ENCODE measurements at places on chromosomes 1 and 21.

- H3K36me3 ChIP-seq, result peaks cover 6% of the 10 kb centered on the region
- peaks cover 32% of the 10 kb centered on the region for H3K4me1 ChIP-seq
- no peaks in the 10 kb centered on the region for H3K27me3 ChIP-seq
- no peak overlapping the region for H3K27ac ChIP-seq
- no peak for DNase-seq
These were observed 7.9 kb downstream of the ADAMTSL4 start for GRCh38 chr1:150557065-150557600.

DNA sequence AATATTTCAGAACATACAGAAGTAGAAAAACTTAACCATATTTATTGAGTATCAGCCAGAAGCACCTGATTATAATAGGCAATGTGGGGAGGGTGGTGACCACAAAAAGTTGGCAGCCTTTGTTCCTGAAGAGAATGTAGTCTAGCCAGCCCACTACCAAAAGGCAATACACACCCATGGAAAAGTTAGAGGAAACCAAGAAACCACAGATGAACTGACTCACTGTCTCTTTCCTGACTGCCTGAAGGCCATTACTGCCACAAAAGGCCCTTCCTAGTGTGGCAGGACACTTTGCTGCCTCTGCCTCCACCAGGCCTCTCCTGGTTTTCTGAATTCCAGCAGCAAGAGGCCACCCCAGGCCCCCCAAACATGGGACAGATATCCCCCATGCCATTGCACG lies 14.6 kb upstream of the PROX1 start:
- H3K4me3 ChIP-seq, result no peak overlapping the region
- H3K27me3 ChIP-seq, result no peaks in the 10 kb centered on the region
- no peaks in the 10 kb centered on the region for H3K36me3 ChIP-seq
- DNase-seq, result no peak
- H3K27ac ChIP-seq, result no peak overlapping the region

GRCh38 chr1:55741516-55741915 lies 526.4 kb upstream of the USP24 start:
- H3K4me3 ChIP-seq, result no peak overlapping the region
- peaks cover 2% of the 10 kb centered on the region for H3K36me3 ChIP-seq
- peaks cover 3% of the 10 kb centered on the region for H3K27me3 ChIP-seq
- no peak for DNase-seq
- H3K4me1 ChIP-seq, result peaks cover 5% of the 10 kb centered on the region

DNA sequence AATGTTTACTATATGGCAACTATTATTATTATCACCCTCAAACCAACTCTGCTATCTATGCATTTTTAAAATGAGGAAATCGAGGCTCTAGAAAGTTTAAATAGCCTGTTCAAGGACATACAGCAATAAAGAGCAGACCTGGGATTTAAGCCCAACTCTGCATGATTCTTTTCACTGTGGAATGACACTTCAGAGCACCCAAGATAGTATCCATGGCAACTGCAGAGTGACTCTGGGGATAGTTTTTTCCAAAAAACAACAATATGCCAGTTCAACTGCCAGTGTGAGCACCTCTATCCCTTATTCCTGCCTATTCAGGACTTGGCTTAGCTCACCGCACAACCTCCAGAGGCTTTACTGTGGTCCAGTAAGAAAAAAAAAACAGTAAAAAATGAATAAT lies 293.9 kb downstream of the BRINP2 start:
- no peaks in the 10 kb centered on the region for H3K36me3 ChIP-seq
- no peaks in the 10 kb centered on the region for H3K27me3 ChIP-seq
- no peak overlapping the region for H3K27ac ChIP-seq
- DNase-seq, result no peak
- no peaks in the 10 kb centered on the region for H3K4me1 ChIP-seq

GRCh38 chr1:116927049-116927798 lies 17.5 kb downstream of the PTGFRN start:
- no peaks in the 10 kb centered on the region for H3K4me1 ChIP-seq
- no peak overlapping the region for H3K27ac ChIP-seq
- no peak overlapping the region for H3K4me3 ChIP-seq
- DNase-seq, result no peak
- H3K36me3 ChIP-seq, result no peaks in the 10 kb centered on the region
